HT1080 (cell line): ENCODE measurements at places on chromosomes 12 and 14. TPM values are rescaled to one million over a fixed set of nuclear protein-coding genes. Genes with fewer than 3 reads are reported as not detected.
A peak's percentile ranks its signal among the peaks of the same experiment; 100 is the strongest.

DNA sequence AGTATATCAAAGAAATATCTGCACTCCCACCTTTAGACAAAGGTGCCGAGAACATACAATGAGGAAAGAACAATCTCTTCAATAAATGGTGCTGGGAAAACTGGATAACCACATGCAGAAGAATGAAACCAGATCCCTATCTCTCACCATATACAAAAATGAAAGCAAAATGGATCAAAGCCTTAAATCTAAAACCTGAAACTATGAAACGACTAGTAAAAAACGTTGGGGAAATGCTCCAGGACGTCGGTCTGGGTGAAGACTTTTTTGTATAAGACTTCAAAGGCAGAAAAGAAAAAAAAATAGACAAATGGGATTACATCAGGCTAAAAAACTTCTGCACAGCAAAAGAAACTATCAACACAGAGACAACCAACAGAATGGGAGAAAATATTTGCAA is 83.8 kb downstream of the PPM1A start:
- no peak for DNase-seq

- no peak for DNase-seq
Observed at GRCh38 chr14:43898687-43899086, 608.4 kb downstream of the FSCB start.

GRCh38 chr14:21287168-21287567 is 7.3 kb downstream of the RPGRIP1 start:
- DNase-seq, result no peak

- no peak for DNase-seq
Observed at GRCh38 chr12:125132698-125133400, 67.6 kb downstream of the AACS start.

DNA sequence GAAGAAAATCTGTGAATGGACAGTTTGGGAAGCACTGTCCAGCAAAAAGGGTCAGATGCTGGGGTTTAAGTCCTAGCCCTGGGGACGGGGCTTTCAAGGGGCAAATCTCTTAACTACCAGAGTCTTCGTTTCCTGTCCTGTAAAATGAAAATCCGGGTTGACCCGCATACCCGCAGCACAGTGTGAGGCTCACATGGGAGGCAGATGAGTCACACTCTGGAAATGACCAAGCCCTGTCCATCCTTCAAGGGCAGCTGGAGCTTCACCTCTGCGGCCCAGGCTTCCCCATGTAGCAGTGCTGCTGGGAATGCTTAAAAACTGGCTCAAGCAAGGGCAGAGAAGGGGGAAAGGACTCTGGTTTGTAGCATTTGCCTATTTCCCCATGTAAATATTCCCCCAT is 19.0 kb downstream of the FAM181A start:
- DNase-seq, result peak; percentile 42

- DNase-seq, result no peak
Observed at GRCh38 chr12:89238593-89238992, 113.7 kb downstream of the DUSP6 start.

- DNase-seq, result no peak
Observed at GRCh38 chr12:127980585-127980984, 286.4 kb upstream of the TMEM132C start.

DNA sequence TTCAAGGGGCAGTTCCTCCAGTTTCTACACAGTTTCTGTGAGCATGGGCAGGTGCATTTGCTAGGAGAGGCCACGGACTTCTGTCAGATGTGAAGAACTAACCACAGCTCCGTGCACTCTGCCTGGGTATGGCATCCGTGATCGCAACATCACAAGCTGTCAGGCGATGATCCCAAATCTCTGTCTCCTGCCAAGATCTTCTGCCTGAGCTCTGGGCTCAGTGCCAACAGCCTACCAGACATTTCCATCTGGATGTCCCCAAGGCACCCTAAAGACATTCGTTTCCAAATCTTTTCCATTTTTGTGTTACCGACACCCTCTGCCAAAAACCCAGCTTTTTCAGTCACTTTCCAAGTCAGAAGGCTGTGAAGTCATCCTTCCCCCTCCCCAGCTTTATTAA is 292.1 kb downstream of the GLT1D1 start:
- no peak for DNase-seq

DNA sequence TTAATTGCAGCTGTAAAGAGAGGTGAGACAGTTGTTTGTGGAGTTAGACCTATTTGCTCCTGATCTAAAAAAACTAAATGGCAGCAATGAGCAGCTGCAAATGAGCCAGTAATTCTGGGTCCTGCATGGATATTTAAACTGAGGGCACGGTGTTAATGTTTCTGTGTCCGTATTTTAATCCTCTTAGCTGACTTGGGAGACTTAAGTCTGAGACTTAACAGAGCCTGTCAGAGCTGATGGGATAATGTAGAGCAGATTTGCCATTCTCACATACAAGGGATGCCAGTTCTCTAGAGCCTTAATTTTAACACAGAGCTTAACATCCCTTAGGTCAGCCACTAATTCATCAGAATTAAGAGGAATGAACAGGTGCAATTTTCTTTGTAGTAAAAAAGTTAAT is 178.6 kb upstream of the PDE3A start:
- no peak for DNase-seq

DNA sequence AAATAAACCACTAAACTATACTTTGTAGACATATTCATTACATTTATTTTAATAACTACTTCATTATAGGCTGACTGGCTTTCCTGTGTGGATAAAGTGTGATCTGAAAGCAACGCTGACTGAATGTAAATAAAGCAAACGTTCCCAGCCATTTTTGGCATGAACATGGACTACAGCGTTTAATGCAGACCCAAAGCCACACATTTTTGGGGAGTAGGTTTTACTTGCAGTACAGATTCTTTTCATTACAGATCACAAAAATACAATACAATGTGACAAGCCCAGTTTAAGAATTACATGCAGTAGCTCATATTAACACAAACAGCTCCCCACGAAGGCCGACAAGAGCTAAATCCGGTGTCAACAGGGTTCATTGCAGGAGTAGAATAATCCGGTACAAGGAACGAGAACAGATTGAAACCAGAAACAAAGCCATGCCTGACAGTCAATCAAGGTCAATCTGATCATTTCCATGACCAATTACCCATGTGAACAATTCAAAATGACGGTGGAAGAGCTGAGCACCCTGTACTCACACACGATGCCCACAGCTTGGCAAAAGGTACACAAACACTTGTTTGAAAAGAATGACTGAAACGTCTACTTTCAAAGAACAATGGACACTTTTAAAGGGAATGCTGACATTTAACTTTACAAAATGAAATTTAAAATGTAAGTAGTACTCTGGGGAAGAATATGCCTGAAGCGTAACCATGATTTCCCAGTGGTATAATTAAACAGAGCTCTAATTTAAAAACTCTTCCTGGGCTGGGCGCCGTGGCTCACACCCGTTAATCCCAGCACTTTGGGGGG is 5.3 kb downstream of the BAG5 start:
- no peak for DNase-seq

GRCh38 chr12:94186278-94187241 is 38.2 kb downstream of the PLXNC1 start:
- no peak for DNase-seq

DNA sequence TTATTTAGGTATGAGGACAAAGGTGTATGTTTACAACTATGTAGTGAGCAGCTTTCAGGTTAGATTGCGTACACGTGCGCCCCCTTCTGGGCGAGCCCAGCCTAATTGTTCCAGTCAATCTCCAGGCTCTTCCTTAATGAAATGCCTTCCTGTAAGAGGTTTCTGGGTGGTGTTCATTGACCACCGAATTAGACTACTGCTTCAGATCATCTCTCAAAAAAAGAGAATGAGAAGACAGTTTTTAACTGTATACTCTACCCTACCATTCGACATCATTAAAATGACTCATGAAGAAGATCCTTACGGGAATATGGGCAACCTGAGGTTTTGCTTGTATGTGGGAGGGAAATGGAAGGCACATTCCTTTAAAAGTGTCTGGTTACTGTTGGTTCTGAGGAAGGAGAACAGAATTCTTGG is 2.1 kb downstream of the LUM start:
- peak; percentile 67 for DNase-seq

GRCh38 chr12:94721173-94721572 is 70.8 kb upstream of the TMCC3 start:
- no peak for DNase-seq

DNA sequence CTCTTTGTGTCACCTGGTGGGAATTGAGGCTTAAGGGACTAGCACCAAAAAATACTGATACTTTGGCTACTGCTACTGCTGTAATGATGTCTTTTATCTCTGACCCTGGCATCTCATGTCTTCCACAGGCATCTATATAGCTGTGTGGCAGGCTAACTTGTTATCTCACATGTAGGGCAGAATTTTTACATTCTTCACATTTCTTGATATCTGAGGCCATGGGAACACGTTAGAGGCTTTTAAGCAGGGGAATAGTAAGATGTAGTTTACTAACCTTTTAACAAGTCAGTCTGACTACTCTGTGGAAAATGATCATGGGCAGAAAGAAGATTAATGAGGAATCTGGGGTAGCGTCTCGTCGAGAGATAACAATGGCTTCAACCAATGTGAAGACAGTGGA is 498.4 kb downstream of the PCNX1 start:
- DNase-seq, result no peak

GRCh38 chr12:64700532-64700931 is 58.7 kb downstream of the GNS start:
- DNase-seq, result no peak

- no peak for DNase-seq
Observed at GRCh38 chr14:53167602-53168328, 14.6 kb upstream of the DDHD1 start.

GRCh38 chr12:23049180-23049579 is 424.2 kb downstream of the ETNK1 start:
- peak; percentile 46 for DNase-seq

GRCh38 chr14:54493293-54493692 is 4.5 kb upstream of the GMFB start:
- no peak for DNase-seq

DNA sequence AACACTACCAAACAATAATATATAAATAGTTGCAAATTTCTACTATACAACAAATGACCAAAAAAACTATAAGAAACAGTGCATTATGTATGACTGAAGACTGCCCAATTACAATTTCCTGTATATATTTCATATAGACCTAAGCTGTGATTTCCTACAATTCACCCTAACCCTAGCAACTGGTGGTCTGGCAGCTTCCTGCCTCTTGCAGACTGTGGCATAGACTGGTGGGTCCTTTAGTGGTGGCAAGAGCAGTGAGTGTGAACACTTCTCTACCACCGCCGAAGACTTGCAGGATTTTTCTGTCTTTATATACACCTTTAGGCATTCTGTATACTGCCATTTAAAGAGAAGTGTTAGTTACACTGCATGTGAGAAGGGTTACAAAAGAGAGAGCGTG is 43.6 kb upstream of the CMAS start:
- no peak for DNase-seq

DNA sequence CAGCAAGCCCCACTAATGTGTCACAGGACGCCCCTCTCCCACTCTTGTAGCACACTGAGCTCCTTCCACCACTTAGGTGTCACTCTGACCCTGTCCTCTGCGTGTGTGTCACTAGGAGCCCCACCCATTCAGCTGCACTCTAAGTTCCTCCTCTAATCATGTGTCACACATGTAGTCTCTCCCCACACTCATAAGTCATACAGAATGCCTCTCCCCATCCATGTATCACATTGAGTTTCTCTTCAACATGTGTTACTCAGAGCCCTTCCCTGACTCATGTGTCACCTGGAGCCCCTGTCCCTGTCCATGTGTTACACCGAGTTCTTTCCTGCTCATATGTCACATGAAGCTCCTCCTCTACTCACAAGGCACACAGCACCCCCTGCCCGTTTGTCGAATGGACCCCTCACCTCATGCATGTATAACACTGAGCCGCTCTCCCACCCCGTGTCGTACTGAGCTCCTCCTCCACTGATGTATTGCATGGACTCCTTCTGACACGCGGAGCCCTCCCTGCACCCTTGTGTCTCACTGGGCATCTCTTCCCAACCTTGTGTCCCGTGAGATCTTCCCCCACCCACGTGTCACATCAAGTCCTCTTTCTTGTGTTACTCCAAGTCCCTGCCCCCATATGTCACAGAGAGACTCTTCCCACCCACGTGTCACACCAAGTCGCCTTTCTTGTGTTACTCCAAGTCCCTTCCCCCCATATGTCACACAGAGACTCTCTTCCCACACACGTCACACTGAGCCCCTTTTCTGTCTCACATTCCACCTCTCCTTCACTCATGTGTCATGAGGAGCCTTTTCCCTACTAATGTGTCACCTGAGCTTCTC is 31.0 kb downstream of the RTL1 start:
- no peak for DNase-seq

GRCh38 chr12:49953961-49954846 is 3.7 kb downstream of the AQP2 start:
- no peak for DNase-seq

DNA sequence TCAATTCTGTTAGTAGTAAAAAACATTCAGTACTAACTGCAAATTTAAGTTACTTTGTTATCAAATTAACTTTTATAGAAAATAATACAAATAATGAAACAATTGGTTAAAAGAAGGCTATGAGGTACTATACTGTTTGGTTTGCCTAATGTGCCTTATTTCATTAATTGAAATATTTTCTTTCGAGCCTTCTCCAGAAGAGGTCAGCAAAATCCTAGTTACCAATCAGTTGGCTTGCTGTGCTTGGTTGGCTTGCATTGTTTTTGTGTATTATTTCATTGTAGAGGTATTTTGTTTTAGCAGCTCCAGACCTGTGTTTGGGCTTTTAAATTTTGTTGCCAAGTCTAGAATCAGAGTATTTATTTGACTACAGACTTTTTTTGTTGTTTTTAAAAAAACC is 68.5 kb downstream of the AEBP2 start:
- no peak for DNase-seq

DNA sequence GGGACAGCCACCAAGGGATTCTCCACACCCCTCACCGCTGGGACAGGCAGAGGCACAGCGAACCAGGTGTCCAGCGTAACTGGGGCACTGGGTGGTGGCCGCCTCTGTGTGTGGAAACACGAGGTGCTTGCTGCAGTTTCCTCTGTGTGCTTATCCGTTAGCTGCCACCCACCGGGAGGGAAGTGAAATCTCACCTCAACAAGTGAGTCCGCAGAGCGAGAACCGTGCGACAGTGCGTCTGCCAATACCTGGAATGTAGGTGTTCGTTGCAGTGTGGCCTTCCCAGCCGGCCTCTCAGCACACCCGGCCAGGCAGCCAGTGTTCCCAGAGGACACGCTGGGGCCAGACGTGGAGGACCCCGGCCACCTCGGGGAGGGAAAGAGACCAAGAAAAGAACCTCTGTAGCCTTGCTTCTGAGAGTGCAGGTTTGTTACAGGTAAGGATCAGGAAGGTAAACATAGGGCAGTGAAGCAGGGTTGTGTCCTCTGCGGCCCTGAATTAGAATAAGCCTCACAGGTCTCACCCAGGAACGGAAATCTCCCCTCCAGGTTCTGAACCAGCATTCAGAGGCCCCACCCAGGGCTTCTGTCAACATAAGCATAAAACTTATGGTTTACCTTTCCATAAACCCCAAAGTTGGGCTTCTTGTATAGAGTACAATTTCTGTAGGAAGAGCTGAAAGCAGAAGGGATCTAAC is 1.5 kb downstream of the BCL2L14 start:
- DNase-seq, result no peak

CMKLR1 gene
- 0.21 TPM in 1 of 2 replicates, not detected in the other for total RNA-seq

RND1 gene
- 0.07 and 0.11 TPM in 2 replicates for total RNA-seq

TNS2 gene
- total RNA-seq, result 29.1 and 32.5 TPM in 2 replicates

LHX5 gene
- not detected in 2 replicates for total RNA-seq

TMEM52B gene
- 0.07 TPM in 1 of 2 replicates, not detected in the other for total RNA-seq

TOMM20L gene
- not detected in 2 replicates for total RNA-seq

LMO3 gene
- total RNA-seq, result not detected in 2 replicates

CMTM5 gene
- 0.10 TPM in 1 of 2 replicates, not detected in the other for total RNA-seq

KRT78 gene
- total RNA-seq, result 0.13 TPM in 1 of 2 replicates, not detected in the other

LRRC10 gene
- total RNA-seq, result not detected in 2 replicates

PRPH gene
- 0.13 and 0.21 TPM in 2 replicates for total RNA-seq
